ENCODE measurements at places on chromosomes 5 and 9.

- no peak for DNase-seq
These were observed 71.6 kb upstream of the PCA3 start for GRCh38 chr9:76692458-76693129.

GRCh38 chr9:37936376-37936775 lies 32.4 kb upstream of the SLC25A51 start:
- DNase-seq, result no peak

GRCh38 chr5:7426284-7426683 lies 30.3 kb downstream of the ADCY2 start:
- DNase-seq, result no peak

DNA sequence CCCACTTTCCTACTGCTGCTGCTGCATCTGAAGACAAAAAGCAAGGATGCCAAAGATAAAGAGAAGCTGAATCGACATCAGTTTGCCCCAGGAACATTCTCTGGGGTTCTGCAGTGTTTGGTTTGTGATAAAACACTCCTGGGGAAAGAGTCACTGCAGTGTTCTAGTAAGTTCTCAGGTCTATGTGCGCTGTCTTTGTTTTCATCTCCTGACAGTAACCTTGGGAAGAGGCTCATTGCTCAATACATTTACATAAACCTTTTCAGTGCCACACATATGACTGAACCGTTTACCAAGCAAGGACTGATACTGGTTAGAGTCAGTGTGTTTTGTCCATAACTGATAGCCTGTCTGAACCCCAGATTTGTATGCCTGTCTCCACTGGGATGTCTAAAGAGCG lies 232.1 kb downstream of the ARHGEF28 start:
- no peak for DNase-seq

GRCh38 chr5:143024228-143024920 lies 254.2 kb downstream of the ARHGAP26 start:
- no peak for DNase-seq

DNA sequence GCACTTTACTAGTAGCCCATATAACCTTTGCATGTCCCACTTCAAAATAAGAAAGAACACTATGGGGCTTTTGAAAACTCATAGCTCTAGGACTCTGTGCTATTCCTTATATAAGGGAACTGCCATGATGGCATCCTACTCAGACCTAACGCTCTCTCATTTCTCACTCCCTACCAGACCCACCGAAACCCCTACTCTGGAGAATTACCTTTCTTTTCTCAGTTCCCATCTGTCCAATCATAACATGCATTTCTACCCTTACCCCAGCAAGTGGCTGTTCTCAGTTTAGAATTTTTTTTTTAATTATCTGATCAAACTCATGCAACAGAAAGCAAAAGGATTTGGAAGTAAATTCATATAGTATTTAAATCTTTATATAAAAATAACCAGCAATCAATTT lies 27.3 kb downstream of the CARNMT1 start:
- DNase-seq, result no peak

DNA sequence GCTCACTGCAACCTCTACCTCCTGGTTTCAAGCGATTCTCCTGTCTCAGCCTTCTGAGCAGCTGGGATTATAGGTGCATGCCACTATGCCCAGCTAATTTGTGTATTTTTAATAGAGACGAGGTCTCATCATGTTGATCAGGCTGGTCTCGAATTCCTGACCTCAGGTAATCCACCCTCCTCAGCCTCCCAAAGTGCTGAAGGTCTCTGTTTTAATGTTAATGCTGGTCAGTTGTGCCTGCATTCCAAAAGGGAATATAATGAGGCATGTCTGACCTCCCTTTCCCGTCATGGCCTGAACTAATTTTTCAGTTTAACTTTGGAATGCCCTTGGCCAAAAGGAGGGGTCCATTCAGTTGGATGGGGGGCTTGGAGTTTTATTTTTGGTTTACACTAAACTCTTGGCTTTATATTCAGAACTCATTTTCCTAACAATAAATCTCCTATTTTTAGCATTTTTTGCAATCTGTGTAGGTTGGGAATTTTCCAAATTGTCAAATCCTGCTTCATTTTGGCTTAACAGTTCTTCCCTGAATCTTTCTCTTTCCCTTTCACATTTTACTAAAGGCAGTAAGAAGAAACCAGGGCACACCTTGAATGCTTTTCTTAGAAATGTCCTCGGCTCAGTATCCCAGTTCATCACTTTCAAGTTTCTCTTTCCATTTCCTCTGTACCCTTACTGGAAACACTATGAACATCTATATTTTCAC lies 1175.5 kb downstream of the MAT2B start:
- DNase-seq, result no peak

DNA sequence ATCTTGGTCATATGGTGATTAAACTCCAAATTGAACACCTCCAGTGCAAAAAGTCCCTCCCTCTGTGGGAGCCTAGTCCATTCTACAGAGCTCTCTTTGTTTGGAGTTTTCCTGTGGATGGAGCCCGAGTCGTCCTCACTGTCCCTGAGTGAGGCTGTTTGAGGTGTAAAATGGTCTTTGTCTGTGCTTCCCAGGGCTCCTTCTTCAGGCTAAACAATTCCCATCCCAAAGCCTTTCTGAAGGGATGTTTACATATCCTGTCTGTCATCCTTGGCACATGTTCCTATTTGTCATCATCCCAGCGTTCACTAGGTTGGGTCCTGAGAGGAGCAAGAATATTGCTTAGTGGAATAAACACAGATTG lies 68.9 kb downstream of the COL27A1 start:
- DNase-seq, result no peak

- no peak for DNase-seq
These were observed 25.3 kb downstream of the CAMSAP1 start for GRCh38 chr9:135882011-135882410.

GRCh38 chr9:14715102-14715501 lies 7.4 kb downstream of the CER1 start:
- DNase-seq, result no peak

GRCh38 chr5:94551858-94552257 lies 66.5 kb downstream of the KIAA0825 start:
- no peak for DNase-seq

DNA sequence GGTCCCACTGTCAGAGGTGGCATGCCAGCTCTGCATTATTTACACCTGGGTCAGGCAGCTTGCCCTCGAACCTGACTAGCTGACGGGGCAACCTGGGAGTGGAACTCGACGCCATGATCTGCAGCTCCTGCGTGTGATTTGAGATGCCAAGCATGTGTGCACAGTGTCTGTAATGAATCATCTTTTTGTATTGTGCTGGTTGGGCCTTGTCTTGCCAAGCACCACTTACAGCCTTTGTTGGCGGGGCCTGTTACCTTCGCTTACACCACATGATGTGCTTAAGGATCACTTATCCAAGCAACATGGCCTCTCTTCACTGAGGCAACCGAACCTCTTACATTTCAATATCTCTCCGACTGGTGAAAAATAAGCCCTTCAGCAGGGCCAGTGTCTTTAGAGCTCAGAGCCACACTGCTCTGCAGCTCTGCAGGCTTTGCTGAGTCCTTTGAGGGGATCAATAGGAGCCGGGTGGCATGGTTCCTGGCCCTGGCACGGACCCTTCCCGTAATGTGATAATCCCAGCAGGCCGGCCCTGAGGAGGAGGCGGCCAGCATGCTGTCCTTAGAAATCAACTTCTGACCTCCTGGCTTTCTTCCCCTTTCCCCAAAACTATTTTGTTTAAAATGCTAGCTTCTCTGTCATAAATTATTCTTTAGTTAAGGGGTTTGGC lies 297.7 kb upstream of the CD180 start:
- no peak for DNase-seq

GRCh38 chr5:9547122-9547947 lies 1.5 kb upstream of the SEMA5A start:
- no peak for DNase-seq

GRCh38 chr5:92694067-92694466 lies 887.0 kb downstream of the NR2F1-AS1 start:
- no peak for DNase-seq

GRCh38 chr9:88789785-88790184 lies 201.5 kb upstream of the S1PR3 start:
- no peak for DNase-seq

Data from skeletal muscle cell (primary cell).